ENCODE measurements at places on chromosomes 7 and 10.

- DNase-seq = no peak
Observed at GRCh38 chr7:120421151-120421651, 148.2 kb downstream of the KCND2 start.

DNA sequence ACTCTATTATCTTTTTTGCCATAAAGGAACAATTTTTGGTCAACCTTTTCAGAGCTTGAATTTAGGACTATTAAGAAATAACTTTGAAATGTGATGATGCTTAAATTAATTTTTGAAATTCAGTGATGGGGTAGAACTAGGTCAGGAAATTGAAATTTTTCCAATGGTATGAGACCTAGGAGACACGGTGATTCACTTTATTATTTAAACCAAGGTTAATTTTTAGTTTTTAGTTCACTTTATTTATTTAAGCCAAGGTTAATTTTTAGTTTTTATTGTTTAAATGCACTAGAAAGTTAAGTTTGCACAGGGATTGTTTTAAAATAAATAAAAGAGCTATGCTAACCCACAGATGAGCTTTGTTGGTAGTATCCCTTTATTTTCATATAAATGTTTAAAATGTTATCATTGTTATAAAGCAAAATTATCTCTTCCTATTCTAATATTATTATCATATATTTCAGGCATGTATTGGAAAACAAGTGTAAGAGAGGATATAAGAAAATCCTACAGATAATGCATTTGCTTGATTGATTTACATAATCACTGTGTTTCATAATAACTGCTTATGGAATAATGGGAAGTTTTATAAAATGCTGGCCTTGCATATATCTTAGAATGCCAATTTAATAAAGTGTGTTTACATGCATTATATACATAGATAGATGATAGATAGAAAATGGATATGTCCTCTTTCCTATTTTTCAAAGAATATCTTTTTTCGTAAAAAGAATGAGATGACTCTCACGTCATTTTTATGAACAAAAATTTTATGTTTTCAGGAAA, 163.6 kb downstream of the HGF start:
- no peak for DNase-seq

DNA sequence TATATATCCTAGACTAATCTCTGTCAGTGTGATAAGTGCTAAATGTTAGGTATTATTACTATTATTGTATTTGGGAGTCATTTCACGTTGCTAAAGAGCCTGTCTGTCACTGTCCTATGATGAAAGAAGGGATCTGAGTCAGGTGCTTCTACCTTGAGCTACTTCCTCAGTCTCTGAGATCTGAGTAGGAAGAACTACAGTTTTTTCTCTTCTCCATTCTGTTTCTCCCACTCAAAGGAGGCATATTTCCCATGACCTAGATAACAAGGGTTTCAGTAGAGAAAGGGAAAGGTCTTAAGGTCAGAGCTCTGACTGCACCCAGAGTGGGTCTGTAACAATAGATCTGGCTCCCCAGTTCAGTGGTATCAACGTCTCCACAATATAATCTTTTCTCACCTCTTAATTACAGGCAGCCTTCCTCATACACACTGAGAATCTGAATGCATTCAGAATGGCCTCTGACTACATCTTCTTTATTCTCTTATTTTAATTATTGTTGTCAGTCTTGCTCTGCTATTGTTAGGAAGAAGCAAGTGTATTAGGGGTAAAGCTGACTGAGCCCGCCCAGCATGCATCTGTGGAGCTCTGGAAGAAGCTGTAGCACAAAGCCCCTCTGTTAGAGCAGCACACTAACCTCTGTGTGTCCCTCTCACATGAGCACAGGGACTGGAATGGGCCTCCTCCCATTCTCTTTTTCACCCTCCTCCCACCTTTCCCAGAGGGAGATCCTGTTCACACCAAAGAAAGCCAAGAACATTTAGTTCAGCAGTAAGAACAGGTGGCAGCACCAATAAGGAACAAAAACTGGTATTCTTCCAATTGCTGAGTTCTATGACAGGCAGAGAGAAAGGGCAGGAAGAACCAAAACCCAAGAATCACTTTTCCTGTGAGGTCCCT, 38.1 kb downstream of the USP54 start:
- no peak for DNase-seq

GRCh38 chr7:106047818-106048705, 64.0 kb downstream of the SYPL1 start:
- DNase-seq = no peak

GRCh38 chr10:94315024-94315451, 47.7 kb downstream of the NOC3L start:
- no peak for DNase-seq
